ENCODE measurements at places on chromosomes 3 and 15.

DNA sequence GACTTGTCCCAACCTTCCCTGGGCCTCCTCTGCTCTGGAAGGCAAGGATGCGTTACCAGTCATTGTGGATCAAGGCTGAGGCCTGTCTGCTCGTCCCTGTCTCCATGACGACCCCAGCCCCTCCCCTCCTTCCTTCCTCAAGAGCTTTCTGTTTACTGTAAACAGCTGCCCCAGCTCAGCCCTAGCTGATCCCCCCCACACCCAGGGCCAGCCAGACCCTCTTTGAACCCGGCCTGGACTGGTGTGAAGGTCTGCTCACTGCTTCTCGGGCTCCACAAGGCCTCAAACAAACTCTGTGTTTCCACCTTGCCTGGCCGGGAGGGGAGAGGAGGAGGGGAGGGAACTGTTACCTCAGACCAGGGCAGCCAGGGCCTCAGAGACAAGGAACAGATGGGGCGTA lies 16.9 kb downstream of the VPS18 start:
- no peak for DNase-seq

DNA sequence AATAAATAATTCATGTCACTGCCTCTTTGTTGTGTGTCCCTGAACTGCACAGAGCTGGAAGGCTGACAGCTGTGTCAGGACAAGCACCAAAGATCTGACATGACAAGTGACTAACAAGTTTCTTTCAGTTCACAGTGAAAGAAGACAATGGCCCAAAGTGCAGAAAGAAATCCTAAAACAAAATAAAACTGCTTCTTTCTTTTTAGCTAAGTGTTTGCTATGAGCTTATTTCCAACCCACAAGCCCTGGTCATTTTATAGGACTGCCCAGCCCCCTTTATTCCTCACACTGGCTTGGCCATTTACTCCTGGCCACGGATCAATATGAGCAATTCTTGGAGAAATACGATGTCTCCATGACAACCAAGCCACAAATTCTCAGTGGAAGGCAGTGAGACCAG lies 238.5 kb downstream of the WDR72 start:
- DNase-seq, result no peak

- no peak for DNase-seq
These were observed 26.1 kb upstream of the NTRK3 start for GRCh38 chr15:88282614-88283013.

GRCh38 chr3:88030210-88030609 lies 28.6 kb downstream of the CGGBP1 start:
- DNase-seq, result no peak

DNA sequence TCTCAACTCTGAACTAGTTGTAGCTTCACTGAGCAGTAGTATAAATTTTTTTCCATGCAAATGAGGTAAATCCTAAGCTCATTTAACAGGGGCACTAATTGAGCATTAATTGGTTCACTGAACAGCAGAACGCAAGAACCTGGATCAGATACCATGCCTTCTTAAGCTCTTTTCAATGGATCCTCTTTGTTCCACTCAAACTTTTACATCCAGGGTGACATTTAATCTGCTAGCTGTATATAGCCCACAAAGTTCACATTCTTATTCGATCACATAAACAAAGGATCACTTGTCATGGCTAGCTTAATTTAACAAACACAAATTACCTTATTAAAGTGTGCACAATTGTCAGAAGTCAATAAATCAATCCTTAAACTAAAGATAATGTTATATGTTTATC lies 281.6 kb downstream of the CNTN6 start:
- DNase-seq, result no peak

DNA sequence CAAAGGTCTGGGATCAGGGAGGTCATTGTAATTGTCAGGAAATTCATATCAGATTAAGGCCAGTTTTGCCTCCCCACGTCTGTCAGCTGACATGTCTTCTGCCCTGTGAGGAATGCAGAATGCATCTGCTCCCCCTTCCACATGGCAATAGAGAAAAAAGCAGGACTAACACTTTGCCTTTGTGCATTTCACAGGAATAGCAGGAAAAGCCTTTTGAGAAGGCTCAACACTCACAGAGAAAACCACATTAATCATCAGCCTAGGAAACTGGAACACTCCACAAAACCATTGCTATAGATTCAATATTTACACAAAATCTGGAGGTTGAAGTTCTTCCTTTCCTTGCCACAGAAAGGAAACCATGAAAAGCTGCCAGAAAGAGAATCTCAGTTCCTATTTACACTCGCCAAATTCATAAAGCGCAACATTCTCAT lies 165.2 kb upstream of the HES1 start:
- DNase-seq, result no peak

- DNase-seq, result no peak
These were observed 6.1 kb downstream of the SKOR1 start for GRCh38 chr15:67831363-67831762.

- DNase-seq, result no peak
These were observed 47.6 kb downstream of the MBNL1 start for GRCh38 chr3:152316318-152316717.

DNA sequence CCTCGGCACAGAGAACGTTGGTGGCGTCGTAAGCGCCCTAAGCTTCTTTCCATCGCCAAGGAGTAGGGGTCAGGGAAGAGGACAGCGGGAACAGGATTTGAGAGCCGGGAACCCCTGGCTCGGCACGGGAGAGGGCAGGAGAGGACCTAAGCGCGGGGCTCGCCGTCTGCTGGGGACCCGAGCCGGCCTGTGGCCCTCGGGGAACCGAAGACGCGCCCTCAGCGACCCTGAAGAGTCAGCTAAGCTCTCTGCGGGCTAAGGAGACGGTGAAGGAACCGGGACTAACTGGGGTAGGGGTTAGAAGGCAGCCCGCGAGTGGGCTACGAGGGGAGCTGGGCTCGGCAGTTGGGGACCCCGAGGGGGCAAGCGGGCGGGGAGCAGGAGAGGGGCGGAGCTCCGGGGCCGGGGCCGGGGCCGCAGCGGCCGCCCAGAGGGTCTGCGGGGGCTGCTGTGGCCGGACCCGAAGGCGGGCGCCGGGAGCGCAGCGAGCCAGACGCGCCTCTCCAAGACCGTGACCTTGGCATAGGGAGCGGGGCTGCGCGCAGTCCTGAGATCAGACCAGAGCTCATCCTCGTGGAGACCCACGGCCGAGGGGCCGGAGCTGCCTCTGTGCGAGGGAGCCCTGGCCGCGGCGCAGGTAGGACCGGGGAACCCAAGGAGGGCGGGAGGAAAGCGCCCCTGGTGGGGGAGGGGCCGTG lies 574 bp downstream of the CASR start:
- no peak for DNase-seq
